CD4-positive, alpha-beta T cell treated with Interleukin-4 for 1 hour (primary cell): ENCODE measurements at places on chromosomes 3 and 15.
A peak's percentile ranks its signal among the peaks of the same experiment; 100 is the strongest.

DNA sequence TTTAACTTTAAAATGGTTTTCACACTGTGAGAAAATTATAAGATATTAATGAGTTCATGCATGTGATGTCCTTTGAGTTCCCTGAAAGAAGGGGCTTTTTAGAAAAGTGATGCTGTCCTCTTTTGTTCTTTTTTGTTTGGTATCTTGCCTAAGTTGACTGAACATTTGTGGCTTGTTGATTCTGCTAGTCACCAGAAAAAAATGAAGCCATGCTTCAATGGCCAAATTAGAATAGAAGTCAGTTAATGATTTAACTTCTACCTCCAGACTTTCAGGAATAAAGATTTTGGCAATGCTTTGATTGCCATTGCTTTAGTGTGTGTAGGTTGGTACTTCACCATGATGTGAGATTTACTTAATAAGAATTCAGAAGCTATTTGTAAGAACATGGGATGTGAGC lies 260.6 kb upstream of the NECTIN3 start:
- no peak for DNase-seq

GRCh38 chr3:45773072-45773471 lies 23.3 kb downstream of the SLC6A20 start:
- no peak for DNase-seq

DNA sequence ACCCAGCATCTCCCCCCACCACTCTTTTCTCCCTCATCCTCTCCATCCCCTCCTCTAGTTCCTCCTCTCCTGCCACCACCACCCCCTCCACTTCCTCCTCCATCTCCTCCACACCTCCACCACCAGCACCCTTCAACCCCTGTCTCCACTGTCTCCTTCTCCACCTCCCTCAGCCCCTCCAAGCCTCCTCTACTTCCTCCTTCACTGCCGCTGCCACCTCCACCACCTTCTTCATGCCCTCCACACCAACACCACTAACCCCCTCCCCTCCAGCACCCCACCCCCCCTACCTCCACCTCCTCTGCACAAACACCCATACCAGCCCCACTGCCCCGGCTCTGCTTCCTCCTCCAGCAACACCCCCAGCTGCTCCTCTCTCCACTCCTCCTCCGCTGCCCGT lies 88.0 kb downstream of the HES1 start:
- no peak for DNase-seq

DNA sequence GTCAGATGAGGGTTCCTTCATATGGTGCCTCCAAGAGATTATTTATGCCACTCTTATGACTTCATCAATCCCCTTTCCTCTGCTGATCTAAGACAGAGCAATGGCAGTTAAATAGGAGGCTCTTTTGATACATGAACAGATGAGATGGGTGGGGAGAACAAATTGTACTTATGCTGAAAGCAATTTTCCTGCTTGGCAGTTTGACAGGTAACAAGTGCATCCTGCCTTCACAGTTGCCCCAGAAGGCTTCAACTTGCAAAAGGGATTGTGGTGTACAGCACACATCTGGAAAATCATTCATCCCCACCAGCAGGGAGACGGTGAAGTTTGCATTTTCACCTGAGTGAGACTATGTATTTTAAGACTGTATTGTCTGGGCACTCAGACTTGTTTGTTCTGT lies 27.3 kb downstream of the ENTPD3 start:
- DNase-seq, result no peak

- DNase-seq, result no peak
These were observed 286.1 kb upstream of the TPM1 start for GRCh38 chr15:62756326-62756994.

DNA sequence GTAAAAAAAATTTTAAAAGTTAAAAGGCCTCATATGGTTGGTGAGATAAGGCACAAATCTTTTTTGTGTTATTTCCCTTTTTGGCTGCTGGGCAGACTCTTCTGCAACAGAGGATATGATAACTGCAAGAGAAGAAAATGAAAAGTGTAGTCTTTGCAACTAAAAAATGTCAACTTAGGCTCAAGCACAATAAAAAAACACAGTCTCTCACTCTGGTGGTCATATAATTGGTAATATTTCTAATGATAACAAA lies 15.4 kb downstream of the COMMD2 start:
- no peak for DNase-seq

GRCh38 chr3:192957441-192958021 lies 39.9 kb upstream of the MB21D2 start:
- DNase-seq, result peak; percentile 0

GRCh38 chr3:142976621-142977398 lies 13.3 kb upstream of the PAQR9 start:
- no peak for DNase-seq
